ENCODE measurements at places on chromosomes 2 and 18. TPM values are rescaled to one million over a fixed set of nuclear protein-coding genes. Genes with fewer than 3 reads are reported as not detected.

Gene OXER1
- total RNA-seq, result 1.1 TPM

Gene MC5R
- total RNA-seq, result not detected

Gene DLGAP1
- total RNA-seq, result 5.3 TPM

Gene TRABD2A
- total RNA-seq, result 1.5 TPM

Gene SYT4
- total RNA-seq, result 0.39 TPM

Gene CAPN14
- total RNA-seq, result 0.49 TPM

Gene SEMA4C
- 24.3 TPM for total RNA-seq

Gene TEKT4
- not detected for total RNA-seq

Gene C2orf66
- total RNA-seq, result 0.69 TPM

Gene TMEM17
- 3.3 TPM for total RNA-seq

Gene CYP27A1
- total RNA-seq, result 10.8 TPM

Gene RHOB
- 157 TPM for total RNA-seq

Gene DSG4
- total RNA-seq, result 12.5 TPM

Gene TMEM214
- 30.8 TPM for total RNA-seq

Gene SCG2
- 0.20 TPM for total RNA-seq

Gene CNTNAP5
- 0.10 TPM for total RNA-seq

Gene COL4A4
- 0.30 TPM for total RNA-seq

Gene STARD6
- not detected for total RNA-seq

Gene IL36B
- 0.20 TPM for total RNA-seq

Gene FTCDNL1
- 2.2 TPM for total RNA-seq

Gene DPYSL5
- 0.49 TPM for total RNA-seq

Gene MEP1B
- not detected for total RNA-seq

Gene INO80C
- 8.6 TPM for total RNA-seq

Gene STPG4
- not detected for total RNA-seq

Gene DPP10
- 1.1 TPM for total RNA-seq

Gene SEMA4F
- total RNA-seq, result 3.2 TPM
